T-cell (primary cell): ENCODE measurements at places on chromosomes 16 and 17. TPM values are rescaled to one million over a fixed set of nuclear protein-coding genes. Genes with fewer than 3 reads are reported as not detected.
A peak's percentile ranks its signal among the peaks of the same experiment; 100 is the strongest.

GRCh38 chr17:39364236-39365025 lies 37.0 kb downstream of the FBXL20 start:
- no peak overlapping the region for H3K4me3 ChIP-seq
- DNase-seq: no peak
- no peak overlapping the region for H3K27ac ChIP-seq
- H3K4me1 ChIP-seq: no peaks in the 10 kb centered on the region
- H3K36me3 ChIP-seq: no peaks in the 10 kb centered on the region
- no peaks in the 10 kb centered on the region for H3K27me3 ChIP-seq

NEK8 gene
- total RNA-seq: 12.7 TPM

DNA sequence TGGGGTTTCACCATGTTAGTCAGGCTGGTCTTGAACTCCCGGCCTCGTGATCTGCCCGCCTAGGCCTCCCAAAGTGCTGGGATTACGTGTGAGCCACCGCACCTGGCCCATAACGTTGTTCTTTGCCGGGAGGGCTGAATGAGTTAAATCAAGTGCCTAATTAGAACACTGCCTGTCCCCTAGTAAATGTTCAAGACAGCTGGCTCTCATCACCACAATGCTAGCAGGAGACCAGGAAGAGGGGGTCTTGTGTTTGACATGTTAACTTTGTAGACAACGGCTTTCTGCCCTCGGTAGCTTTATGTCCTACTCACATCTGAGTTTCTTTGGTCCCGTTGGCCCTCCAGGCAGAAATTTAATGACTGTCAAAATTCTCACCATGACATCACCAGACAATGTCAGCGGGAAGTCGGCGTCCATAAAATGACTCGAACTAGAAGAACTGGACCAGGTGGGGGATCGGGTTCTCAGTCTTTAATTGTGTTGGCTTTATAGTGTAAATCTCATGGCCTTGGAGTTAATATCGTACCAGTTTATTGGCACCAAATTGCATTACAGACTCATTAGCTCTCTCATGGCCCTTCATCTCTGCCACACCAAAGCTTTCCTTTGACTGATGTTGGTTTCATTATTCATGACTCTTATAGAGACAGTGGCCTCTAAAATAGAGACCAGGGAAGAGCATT lies 11.4 kb upstream of the ITPRIPL2 start:
- H3K27me3 ChIP-seq: no peaks in the 10 kb centered on the region
- no peak for DNase-seq
- no peak overlapping the region for H3K4me3 ChIP-seq
- no peaks in the 10 kb centered on the region for H3K4me1 ChIP-seq
- H3K36me3 ChIP-seq: no peaks in the 10 kb centered on the region

DNA sequence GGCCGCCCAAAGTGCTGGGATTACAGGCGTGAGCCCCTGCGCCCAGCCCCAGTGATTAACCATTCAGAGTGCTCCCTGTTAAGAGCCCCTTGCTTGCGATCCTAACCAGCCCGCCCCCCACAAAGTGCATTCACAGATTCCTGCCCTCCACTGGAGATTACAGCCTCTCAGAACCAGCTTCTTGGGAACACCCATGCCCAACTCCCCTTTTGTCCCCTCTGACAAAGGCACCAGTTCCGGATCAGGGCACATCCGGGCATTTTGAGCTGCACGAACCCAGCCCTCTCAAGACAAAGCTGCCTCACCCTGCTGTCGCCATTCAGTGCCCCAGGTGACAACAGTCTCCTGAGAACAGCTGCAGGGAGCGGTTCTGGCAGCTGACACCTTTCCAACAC lies 848 bp upstream of the KRT19 start:
- no peak overlapping the region for H3K4me3 ChIP-seq
- no peak for DNase-seq
- no peak overlapping the region for H3K27ac ChIP-seq

GRCh38 chr17:36602924-36603384 lies 1.6 kb downstream of the MRM1 start:
- peaks cover 1% of the 10 kb centered on the region for H3K36me3 ChIP-seq
- no peak overlapping the region for H3K27ac ChIP-seq
- DNase-seq: peak; percentile 59
- no peaks in the 10 kb centered on the region for H3K27me3 ChIP-seq

DNA sequence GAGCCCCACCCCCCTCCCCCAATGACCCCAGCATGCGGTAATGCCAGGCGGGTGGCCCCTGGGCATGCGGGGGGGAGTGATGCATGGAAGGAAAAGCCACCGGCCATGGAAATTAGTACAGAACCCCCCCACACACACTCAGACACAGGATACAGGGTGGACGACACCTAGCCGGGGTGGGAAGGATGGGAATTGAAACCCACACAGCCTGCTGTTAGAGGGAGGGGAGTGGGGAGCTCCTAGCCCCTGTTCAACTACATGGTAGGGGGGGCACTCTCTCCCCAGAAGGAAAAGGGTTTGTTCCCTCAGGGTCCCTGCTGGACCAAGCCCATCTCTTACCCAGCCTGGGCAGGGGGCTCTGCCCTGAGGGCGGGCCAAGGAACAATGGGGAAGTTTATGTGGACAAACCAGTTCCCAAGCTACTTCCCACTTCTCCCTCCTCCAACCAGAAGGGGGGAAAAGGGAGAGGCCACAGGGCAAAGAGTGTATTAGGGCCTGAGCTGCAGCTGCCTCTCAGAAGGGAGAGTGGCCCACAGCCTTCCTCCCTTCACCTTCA lies 5.2 kb downstream of the TMUB2 start:
- DNase-seq: no peak
- H3K27ac ChIP-seq: no peak overlapping the region

- H3K27ac ChIP-seq: no peak overlapping the region
- no peaks in the 10 kb centered on the region for H3K27me3 ChIP-seq
- H3K4me1 ChIP-seq: no peaks in the 10 kb centered on the region
Measured at GRCh38 chr16:58716468-58716867, 17.6 kb downstream of the GOT2 start.

DNA sequence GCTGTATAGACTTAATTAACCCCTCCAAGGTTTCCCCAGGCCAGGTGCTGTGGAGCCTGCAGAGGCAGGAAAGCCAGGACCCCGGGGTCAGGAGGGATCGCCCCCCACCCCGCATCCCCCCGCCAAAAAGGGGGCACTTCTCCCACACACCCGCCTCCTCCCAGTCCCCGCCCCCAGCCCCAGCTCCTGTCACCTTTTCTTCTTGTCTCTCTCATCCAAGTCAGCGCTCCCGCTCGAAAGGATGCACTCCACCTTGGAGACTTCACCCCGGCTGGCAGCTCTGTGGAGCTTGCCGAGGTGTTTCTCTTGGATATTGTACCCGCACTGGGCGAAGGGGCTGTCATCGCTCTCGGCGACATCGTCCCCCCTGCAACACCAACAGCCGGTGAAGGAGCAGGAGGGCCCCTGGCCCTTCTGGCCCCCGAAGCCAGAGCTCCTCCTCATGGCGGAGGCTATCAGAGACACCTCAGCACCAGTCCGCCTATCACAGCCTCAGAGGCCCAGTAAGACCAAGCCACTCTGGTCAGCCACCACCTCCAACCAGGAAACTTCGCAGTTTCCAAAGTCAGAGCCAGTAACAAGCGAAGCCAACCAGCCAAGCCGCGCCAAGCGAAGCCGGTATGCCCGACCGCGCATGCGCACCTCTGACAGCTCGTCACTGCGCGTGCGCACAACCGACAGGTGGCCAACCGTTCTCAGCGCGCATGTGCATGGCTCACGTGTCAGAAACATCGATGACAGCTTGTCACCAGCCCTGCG lies 52.5 kb downstream of the SHCBP1 start:
- no peaks in the 10 kb centered on the region for H3K4me1 ChIP-seq
- H3K4me3 ChIP-seq: no peak overlapping the region
- H3K27me3 ChIP-seq: no peaks in the 10 kb centered on the region
- H3K27ac ChIP-seq: no peak overlapping the region
- no peak for DNase-seq

CRHR1 gene
- total RNA-seq: not detected

DNA sequence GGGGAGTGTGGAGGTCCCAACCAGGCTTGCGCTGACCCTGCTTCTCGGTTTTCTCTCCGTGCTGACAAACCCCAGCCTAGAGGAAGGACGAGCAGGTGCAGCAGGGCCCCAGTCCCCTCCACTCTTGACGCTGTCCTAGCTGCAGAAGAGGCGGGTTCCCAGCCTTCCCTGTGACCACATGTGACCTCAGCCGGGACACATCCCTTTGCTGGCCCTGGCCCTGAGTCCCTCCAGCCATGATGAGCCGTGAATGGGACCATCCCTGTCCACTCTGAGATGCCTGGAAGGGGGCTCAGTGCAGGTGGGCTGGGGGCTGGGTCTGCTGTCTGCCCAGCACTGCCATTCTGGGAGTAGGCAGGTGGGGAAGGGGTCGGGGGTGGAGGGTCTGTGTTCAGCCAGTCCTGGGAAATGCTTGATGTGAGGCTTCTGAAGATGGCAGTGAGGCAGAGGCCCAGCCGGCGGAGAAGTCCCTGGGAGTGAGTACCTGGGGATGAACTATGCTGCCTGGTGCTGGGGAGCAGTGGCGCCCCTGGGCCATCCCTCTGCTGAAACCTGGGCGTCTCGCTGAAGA lies 1.9 kb upstream of the TUBB3 start:
- no peak for DNase-seq
- no peaks in the 10 kb centered on the region for H3K36me3 ChIP-seq
- peaks cover 5% of the 10 kb centered on the region for H3K4me1 ChIP-seq
- H3K27ac ChIP-seq: no peak overlapping the region
- no peak overlapping the region for H3K4me3 ChIP-seq

CCDC200 gene
- total RNA-seq: not detected

KRT24 gene
- not detected for total RNA-seq
